ENCODE measurements at places on chromosomes 3 and 15. TPM values are rescaled to one million over a fixed set of nuclear protein-coding genes. Genes with fewer than 3 reads are reported as not detected.

Gene FBXL22
- not detected for total RNA-seq

Gene CA12
- 0.33 TPM for total RNA-seq

Gene B4GALT4
- 3.1 TPM for total RNA-seq

Gene PRTG
- total RNA-seq = 8.5 TPM

Gene NKIRAS1
- 5.6 TPM for total RNA-seq

Gene HES1
- 56.6 TPM for total RNA-seq

Gene PEX5L
- not detected for total RNA-seq

Gene CDHR4
- total RNA-seq = not detected

Gene ACY1
- total RNA-seq = 24.9 TPM

Gene C2CD4A
- total RNA-seq = not detected

Gene DMXL2
- 8.3 TPM for total RNA-seq

Gene MEGF11
- total RNA-seq = not detected

Gene ASB14
- total RNA-seq = not detected

Gene MYO5C
- total RNA-seq = 4.5 TPM

Gene CFAP100
- not detected for total RNA-seq

Gene FBXW12
- not detected for total RNA-seq

Gene CCRL2
- 13.9 TPM for total RNA-seq

Gene GXYLT2
- 0.64 TPM for total RNA-seq

Gene DOCK3
- total RNA-seq = 0.15 TPM

Gene MASP1
- 0.13 TPM for total RNA-seq

Gene BMF
- 4.5 TPM for total RNA-seq

Gene SLC24A5
- total RNA-seq = not detected

Gene MINAR1
- total RNA-seq = 0.07 TPM

Gene CCDC50
- 164 TPM for total RNA-seq

Gene SPRED1
- 7.4 TPM for total RNA-seq

Gene IQCF2
- not detected for total RNA-seq

Gene TF
- not detected for total RNA-seq

Gene GOLGA8S
- total RNA-seq = 0.07 TPM
